Adrenal gland (tissue), 19 donors: ENCODE measurements at places on chromosomes 2 and 18. TPM values are rescaled to one million over a fixed set of nuclear protein-coding genes. Genes with fewer than 3 reads are reported as not detected.

DNA sequence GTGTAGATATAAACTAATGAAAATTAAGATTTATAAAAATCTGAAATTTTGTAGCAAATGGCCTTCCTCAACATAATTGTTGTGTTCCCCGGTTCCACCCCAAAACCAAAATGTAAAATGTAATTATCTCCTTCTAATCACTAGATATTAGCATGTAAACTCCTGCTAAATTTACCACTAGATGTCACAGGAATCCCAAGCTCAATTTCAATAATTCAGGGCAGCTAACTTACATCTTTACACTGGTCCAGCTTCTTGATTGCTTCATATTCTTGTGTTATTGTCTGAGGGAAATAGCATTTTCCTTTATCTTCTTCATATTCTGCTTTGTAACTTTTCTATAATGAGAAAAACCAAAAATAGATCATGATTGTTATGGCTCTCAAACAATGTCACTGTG is 42.6 kb downstream of the NEB start:
- H3K27ac ChIP-seq = no peak overlapping the region
- H3K36me3 ChIP-seq = no peaks in the 10 kb centered on the region
- H3K27me3 ChIP-seq = no peaks in the 10 kb centered on the region
- no peak for DNase-seq

GRCh38 chr2:234596696-234597575 is 100.1 kb upstream of the ARL4C start:
- H3K4me3 ChIP-seq = no peak overlapping the region
- no peak for DNase-seq
- H3K27ac ChIP-seq = no peak overlapping the region

DNA sequence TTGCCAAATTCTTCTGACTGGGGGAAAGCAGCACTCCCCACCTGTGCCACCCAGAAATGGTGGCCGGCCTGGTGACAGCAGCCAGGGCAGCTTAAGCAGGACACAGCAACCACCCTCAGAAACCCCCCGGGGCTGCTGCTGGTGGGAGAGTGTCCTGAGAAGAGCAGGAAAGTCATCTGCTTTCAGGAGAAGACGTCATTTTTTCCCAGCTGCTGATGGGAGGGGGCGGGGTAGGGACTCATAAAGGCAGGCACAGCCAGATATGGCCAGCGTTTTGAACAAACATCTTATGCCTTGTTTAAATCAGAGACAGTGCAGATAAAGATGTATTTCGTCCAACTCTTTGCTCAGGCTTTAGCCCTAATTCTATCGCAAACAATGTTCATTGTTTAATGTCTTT is 139.5 kb downstream of the LRRC30 start:
- H3K4me3 ChIP-seq = no peak overlapping the region
- H3K4me1 ChIP-seq = no peaks in the 10 kb centered on the region
- peak overlapping the region; percentile 71 for H3K27ac ChIP-seq
- H3K36me3 ChIP-seq = no peaks in the 10 kb centered on the region
- DNase-seq = peak; percentile 73
- no peaks in the 10 kb centered on the region for H3K27me3 ChIP-seq

DNA sequence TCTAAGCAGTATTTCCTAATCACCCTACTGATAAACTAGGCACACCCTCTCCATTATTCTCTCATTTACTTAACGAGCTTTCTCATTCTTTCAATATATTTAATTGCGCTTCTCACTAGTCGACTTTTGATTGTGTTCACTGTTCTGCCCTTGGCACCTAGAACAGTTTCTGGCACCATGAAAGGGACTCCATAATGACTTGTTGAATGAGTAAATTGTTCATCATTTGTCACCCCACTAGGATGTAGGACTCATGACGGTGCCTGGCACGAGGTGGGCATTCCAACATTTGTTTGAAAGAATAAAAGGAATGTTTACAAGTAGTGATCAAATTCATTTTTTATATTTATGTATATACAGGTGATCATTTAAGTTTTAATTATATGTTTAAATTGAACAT is 123.7 kb downstream of the DIS3L2 start:
- H3K36me3 ChIP-seq = no peaks in the 10 kb centered on the region
- no peak for DNase-seq
- no peaks in the 10 kb centered on the region for H3K27me3 ChIP-seq
- H3K4me1 ChIP-seq = peaks cover 16% of the 10 kb centered on the region
- H3K27ac ChIP-seq = no peak overlapping the region

DNA sequence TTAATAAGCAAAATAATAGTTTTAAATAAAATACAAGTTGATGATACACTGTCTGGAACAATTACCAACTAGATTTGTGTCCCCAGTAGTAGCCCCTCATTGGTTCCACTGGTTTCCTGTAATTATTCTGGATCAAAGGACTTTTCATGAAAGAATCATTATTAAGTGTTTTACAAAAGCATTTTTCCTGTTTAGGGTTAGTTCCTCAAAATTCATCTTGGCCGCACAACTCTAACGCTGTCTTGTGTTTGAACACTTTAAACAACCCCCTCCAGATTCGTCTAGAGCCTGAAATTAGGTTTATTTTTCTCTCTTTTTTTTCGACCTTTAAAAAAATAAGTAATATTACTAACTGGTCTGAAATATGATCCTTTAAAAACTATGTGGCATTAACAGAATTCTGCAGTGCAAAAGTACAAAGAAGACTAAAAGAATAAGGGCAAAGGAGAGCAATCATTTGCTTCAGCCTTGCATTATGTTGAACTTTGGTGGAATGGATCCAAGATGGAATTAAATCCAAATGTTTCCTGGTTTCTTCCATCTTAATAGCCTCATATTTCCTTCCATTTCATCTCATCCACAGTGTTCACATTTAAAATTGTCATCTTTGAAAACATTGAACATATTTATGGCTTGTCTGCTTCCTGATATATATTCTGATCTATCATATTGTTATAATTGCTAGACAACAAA is 678.4 kb downstream of the IRS1 start:
- peaks cover 19% of the 10 kb centered on the region for H3K4me1 ChIP-seq
- H3K27ac ChIP-seq = no peak overlapping the region
- no peaks in the 10 kb centered on the region for H3K27me3 ChIP-seq
- no peak for DNase-seq
- H3K4me3 ChIP-seq = no peak overlapping the region

- no peak overlapping the region for H3K27ac ChIP-seq
- H3K4me3 ChIP-seq = no peak overlapping the region
- no peaks in the 10 kb centered on the region for H3K36me3 ChIP-seq
- DNase-seq = no peak
Observed at GRCh38 chr2:146094185-146094584, 1574.3 kb upstream of the ZEB2 start.

GRCh38 chr2:104781151-104781550 is 72.8 kb upstream of the POU3F3 start:
- no peak overlapping the region for H3K27ac ChIP-seq
- no peaks in the 10 kb centered on the region for H3K4me1 ChIP-seq
- DNase-seq = no peak
- H3K4me3 ChIP-seq = no peak overlapping the region
- no peaks in the 10 kb centered on the region for H3K27me3 ChIP-seq
- no peaks in the 10 kb centered on the region for H3K36me3 ChIP-seq

DNA sequence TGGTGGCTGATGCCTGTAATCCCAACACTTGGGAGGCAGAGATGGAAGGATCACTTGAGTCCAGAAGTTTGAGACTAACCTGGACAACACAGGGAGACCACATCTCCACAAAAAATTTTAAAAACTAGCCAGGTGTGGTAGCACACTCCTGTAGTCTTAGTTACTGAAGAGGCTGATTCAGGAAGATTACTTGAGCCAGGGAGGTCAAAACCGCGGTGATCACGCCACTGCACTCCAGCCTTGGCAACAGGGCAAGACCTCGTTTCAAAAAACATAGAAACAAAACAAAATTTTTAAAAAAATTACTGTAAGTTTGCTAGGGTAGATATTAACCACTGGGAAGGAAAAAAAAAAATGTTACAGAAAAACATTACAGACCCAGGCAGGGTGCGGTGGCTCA is 5.8 kb downstream of the ATL2 start:
- no peak for DNase-seq
- H3K36me3 ChIP-seq = no peaks in the 10 kb centered on the region
- peaks cover 18% of the 10 kb centered on the region for H3K4me1 ChIP-seq

- no peak for DNase-seq
- no peak overlapping the region for H3K27ac ChIP-seq
- H3K4me3 ChIP-seq = no peak overlapping the region
Observed at GRCh38 chr2:11684894-11685460, 15.0 kb upstream of the NTSR2 start.

ZAP70 gene
- 2.1 TPM for total RNA-seq

CRACDL gene
- total RNA-seq = 2.3 TPM

SLC8A1 gene
- total RNA-seq = 21.2 TPM

MOCOS gene
- total RNA-seq = 17.0 TPM

RTP5 gene
- total RNA-seq = not detected

ASB18 gene
- total RNA-seq = not detected
